ENCODE measurements at places on chromosomes 11 and 22.
A peak's percentile ranks its signal among the peaks of the same experiment; 100 is the strongest.

DNA sequence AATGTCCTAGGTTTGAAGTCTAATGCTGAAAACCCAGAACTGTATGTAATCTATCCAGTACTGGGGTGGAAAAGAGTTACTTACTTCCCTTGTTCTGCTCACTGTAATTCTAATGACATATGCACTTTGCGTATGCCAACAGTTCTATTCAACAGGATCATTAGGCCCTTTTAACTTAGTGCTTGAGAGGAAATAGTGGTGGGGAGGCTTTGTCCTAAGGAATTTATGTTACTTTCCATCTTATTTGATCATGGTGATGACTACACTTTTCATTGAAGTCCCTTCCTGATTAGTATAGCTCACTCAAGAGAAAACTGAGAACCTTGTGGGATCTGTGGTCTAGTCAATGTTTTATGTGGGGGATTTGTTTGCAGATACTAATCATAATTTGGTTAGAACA is 348.2 kb downstream of the GUCY1A2 start:
- no peak for DNase-seq

- peak; percentile 13 for DNase-seq
These were observed 55.3 kb downstream of the NFAM1 start for GRCh38 chr22:42376711-42377554.

DNA sequence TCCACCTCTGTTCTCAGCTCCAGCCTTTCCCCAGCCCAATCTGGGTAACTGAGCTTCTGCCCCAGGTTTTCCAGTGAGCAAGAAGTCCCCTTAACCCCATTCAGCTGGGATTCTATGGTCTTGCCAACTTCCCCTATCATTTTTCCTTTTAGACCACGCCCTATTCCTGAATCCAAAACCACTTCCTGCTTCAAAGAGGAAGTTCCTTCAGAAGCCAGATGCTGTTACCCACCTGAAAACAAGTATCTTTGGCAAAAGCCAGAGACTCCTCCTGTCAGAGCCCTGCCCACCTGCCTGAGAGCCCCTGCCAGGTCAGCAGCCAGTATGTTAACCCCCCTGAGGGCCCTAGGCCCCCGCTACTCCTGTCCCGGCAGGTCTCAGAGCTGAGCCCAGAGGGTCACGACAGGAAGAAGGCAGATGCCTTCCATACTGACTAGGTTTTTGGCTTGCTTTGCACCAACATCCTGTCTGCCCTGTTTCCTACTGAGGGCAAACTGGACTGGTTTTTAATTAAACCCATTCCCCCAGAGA is 20.3 kb upstream of the MICAL2 start:
- peak; percentile 22 for DNase-seq

GRCh38 chr11:6721343-6721742 is 38.2 kb upstream of the MRPL17 start:
- no peak for DNase-seq

- no peak for DNase-seq
These were observed 189.6 kb downstream of the ADAMTS15 start for GRCh38 chr11:130638033-130638432.

- peak; percentile 91 for DNase-seq
These were observed 2.4 kb downstream of the SIDT2 start for GRCh38 chr11:117180661-117181585.

GRCh38 chr22:44573451-44573850 is 75.4 kb upstream of the RTL6 start:
- no peak for DNase-seq

DNA sequence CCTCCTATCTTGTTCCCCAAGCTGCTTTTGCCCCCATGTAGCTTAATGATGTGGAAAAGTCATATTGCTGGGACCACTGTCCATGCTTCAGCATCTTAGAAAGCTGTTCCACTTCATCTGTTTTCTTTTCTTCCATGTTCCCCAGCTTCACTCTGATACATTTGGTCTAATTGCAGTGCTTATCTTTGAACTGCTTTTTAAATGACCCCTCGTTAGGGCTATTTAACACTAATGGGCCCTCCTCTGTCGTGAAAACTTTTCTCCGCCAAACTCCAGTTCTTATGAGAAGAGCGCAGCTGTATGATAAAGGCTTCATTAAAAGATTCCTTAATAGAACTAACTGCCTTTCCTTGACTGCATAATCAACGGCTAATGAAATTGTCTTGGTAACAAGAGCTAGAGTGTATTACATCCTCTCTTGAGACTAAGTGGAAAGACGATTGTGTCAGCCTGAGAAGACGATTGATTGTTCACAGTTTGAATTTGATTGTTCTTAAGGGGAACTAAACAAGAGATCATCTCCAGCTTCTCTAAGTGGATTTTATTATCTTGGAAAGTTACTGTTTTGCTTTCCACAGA is 165.0 kb upstream of the MTNR1B start:
- DNase-seq = no peak

DNA sequence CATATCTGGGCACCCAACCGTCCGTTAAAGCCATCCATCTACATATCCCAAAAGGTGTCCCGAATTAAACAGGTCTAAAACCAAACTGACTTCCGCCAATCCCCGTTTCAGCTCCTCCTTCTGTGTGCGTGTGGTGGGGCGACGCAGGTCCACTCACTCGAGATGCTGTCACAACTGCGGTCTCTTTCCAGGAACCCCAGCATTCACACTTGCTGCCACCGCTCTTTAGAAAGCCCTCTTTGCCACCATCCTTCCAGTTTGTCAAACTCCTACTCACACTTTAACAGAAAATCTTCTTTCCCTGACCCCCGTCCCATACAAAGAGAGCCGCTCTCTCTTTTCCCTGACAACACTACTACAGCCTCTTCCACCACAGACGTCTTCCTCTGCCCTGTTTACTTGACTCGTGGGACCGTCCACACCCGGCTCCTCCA is 467 bp downstream of the ESS2 start:
- peak; percentile 47 for DNase-seq

DNA sequence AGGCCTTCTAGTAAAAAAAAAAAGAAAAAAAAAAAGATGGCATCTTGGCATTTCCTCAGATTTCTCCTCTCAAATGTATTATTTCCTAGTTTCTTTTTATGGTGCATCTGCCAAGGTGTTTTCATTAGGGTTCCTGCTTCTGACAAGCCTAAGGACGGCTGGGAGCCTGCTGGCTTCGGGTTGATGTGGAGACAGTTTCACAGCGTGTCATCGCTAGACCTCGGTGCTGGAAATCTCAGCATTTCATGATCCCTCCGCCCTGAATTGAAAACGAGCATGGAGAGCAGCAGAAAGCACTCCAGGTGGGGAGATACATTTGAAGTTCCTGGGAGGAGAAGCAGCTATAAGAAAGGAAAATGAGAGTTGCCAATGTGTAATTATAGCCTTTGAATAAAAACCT is 283.9 kb upstream of the CNTN5 start:
- DNase-seq = no peak

DNA sequence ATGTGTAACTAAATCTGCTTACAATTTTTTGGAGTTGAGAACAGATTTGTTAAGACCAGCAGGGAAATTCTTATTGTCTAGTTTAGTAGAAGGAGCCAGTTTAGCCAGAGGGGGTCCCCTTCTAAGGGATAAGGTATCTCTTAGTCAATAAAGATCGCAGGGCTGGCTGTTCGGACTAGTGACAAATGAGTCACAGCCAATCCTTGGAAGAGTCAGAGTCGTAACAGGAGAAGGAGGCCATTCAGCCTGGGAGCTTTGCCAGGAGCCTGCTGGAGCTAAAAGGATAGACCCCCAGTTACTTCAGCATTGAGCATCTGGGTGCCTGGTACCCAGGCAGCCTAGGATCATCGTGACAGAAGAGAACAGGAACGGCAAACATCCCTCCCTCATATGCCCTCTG is 191.6 kb upstream of the ARHGAP20 start:
- no peak for DNase-seq

DNA sequence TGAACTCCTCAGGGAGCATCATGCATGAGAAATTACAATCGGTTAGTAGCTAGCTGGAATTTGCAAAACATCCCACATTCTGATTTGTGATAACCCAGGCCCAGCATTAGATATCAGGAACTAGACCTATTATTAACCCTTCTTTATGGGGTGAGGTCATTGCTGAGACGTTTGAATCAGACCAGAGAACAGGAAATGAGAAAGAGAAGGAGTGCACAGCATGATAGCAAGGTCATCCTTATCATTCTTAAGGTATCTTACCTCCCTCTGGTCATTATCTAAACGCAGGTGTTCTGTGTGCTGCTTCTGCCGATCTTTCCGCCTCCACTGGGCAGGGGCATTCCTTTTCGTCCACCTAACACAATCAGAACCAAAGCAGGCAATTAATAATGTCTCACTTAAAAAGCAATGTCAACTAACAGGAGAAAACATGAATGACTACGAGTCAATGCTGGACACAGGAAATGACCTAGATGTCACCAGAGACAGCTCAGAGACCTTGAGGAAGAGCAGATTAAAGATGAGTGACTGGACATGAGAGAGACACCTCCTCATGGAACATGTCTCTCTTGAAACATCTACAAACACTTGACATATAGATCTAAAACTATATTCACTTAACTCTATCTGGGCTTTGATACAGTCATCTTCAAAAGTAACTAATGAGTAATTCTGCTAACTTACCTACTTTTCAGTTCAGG is 78.3 kb upstream of the SCUBE2 start:
- DNase-seq = peak; percentile 11

All from GM12865 (cell line).